ENCODE measurements at places on chromosomes 1 and 21. TPM values are rescaled to one million over a fixed set of nuclear protein-coding genes. Genes with fewer than 3 reads are reported as not detected.

The ZNF670 gene
- 1.3 TPM for polyA plus RNA-seq

The VSIG8 gene
- polyA plus RNA-seq, result not detected

The MRPL39 gene
- polyA plus RNA-seq, result 39.3 TPM

The MCOLN3 gene
- 0.29 TPM for polyA plus RNA-seq

The DBT gene
- 6.0 TPM for polyA plus RNA-seq

The C1QB gene
- polyA plus RNA-seq, result not detected

The CD5L gene
- polyA plus RNA-seq, result not detected

The PRRC2C gene
- polyA plus RNA-seq, result 106 TPM

The SYT14 gene
- not detected for polyA plus RNA-seq

The VWA1 gene
- polyA plus RNA-seq, result not detected

The CFHR3 gene
- not detected for polyA plus RNA-seq

The PPT1 gene
- 138 TPM for polyA plus RNA-seq

The MTR gene
- 21.1 TPM for polyA plus RNA-seq
